Vein endothelial cell (primary cell): ENCODE measurements at places on chromosomes 4 and X. TPM values are rescaled to one million over a fixed set of nuclear protein-coding genes. Genes with fewer than 3 reads are reported as not detected.

The DMD gene
- total RNA-seq, result 4.7 and 14.7 TPM in 2 replicates

The FAM47A gene
- total RNA-seq, result not detected in 2 replicates

The YTHDC1 gene
- total RNA-seq, result 34.3 and 36.6 TPM in 2 replicates

The MTNR1A gene
- total RNA-seq, result not detected in 2 replicates

The ANKRD17 gene
- 71.2 and 83.6 TPM in 2 replicates for total RNA-seq

The CENPVL1 gene
- total RNA-seq, result not detected in 2 replicates

The IL21 gene
- not detected in 2 replicates for total RNA-seq

The XAGE2 gene
- not detected in 2 replicates for total RNA-seq

The SSX4B gene
- total RNA-seq, result not detected in 2 replicates

The MTMR8 gene
- 0.65 and 0.86 TPM in 2 replicates for total RNA-seq

The HHIP gene
- 515 and 854 TPM in 2 replicates for total RNA-seq

The PNCK gene
- total RNA-seq, result not detected in 2 replicates

The UFSP2 gene
- 24.2 and 31.5 TPM in 2 replicates for total RNA-seq

The IQCM gene
- total RNA-seq, result not detected in 2 replicates

The SSX2B gene
- not detected in 2 replicates for total RNA-seq

The SPATA4 gene
- total RNA-seq, result 0.67 TPM in 1 of 2 replicates, not detected in the other

The TMEM47 gene
- 43.4 and 58.8 TPM in 2 replicates for total RNA-seq

The TEX13C gene
- not detected in 2 replicates for total RNA-seq

The GYPE gene
- 0.19 and 0.33 TPM in 2 replicates for total RNA-seq

The PGAM4 gene
- total RNA-seq, result not detected in 2 replicates

The KLHL2 gene
- total RNA-seq, result 20.1 and 20.9 TPM in 2 replicates

The STBD1 gene
- total RNA-seq, result 0.98 and 1.7 TPM in 2 replicates

The PLCXD1 gene
- 5.9 and 8.0 TPM in 2 replicates for total RNA-seq

The SPANXB1 gene
- not detected in 2 replicates for total RNA-seq

The GAGE12H gene
- total RNA-seq, result not detected in 2 replicates

The PPP2R2C gene
- 0.10 and 0.33 TPM in 2 replicates for total RNA-seq

The TBC1D9 gene
- total RNA-seq, result 66.6 and 66.8 TPM in 2 replicates

The NWD2 gene
- not detected in 2 replicates for total RNA-seq

The FGF13 gene
- 20.3 and 43.1 TPM in 2 replicates for total RNA-seq

The HTRA3 gene
- total RNA-seq, result 4.6 and 13.7 TPM in 2 replicates

The PAGE1 gene
- not detected in 2 replicates for total RNA-seq

The AFF2 gene
- total RNA-seq, result under 0.01 and 1.1 TPM in 2 replicates

The HSFX1 gene
- 0.33 and 0.67 TPM in 2 replicates for total RNA-seq

The SPANXN3 gene
- not detected in 2 replicates for total RNA-seq

The CYSLTR1 gene
- not detected in 2 replicates for total RNA-seq

The ARHGAP36 gene
- 0.10 TPM in 1 of 2 replicates, not detected in the other for total RNA-seq

The CXCL3 gene
- 0.33 and 0.57 TPM in 2 replicates for total RNA-seq

The LINC00632 gene
- under 0.01 and 0.86 TPM in 2 replicates for total RNA-seq

The AFP gene
- not detected in 2 replicates for total RNA-seq

The CENPVL2 gene
- not detected in 2 replicates for total RNA-seq

The IL2 gene
- total RNA-seq, result not detected in 2 replicates

The ANXA3 gene
- total RNA-seq, result 84.9 and 191 TPM in 2 replicates

The SCML1 gene
- total RNA-seq, result 6.9 and 9.6 TPM in 2 replicates

The ODAPH gene
- total RNA-seq, result not detected in 2 replicates

The TGIF2LX gene
- total RNA-seq, result not detected in 2 replicates

The PF4V1 gene
- total RNA-seq, result not detected in 2 replicates
